ENCODE measurements at places on chromosomes 2 and 18. TPM values are rescaled to one million over a fixed set of nuclear protein-coding genes. Genes with fewer than 3 reads are reported as not detected.

Gene LHCGR
- 0.92 TPM for total RNA-seq

DNA sequence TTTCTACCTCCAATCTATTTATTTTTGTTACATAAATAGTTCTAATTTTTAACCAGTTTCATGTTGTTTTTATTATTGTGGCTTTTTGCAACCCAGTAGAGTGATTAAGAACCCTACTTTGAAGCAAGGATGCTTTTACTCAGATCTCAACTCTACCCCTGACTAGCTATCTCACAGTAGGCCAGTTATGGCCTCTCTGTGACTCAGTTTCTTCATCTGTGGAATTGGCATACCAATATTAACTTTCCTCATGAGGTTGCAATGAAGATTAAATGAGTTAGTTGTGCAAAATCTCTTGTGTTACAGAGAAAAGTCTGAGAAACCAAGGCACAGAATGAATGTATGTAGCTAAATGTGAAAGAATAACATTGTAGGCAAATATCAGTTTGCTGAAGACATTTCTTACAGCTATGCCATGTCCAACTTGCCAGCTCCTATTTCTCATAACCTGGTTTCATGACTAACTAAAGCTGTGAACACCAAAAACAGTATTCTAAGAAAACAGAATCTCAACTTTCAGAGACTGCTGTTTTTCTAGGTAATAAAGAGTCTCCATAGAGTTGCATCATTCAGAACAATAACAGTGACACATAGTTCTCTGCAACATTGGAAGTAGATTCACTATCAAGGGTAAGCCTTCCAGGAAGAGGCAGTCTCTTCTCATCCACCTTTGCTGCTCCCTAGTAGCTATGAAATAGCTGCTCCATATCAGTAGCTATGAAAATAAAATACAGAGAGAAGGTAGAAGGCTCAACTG, 33.2 kb upstream of the CYTIP start:
- no peak for DNase-seq

Gene VRK2
- 11.1 TPM for total RNA-seq

Gene TTN
- total RNA-seq, result 5.8 TPM

Gene ZNF385B
- 41.4 TPM for total RNA-seq

Data from stomach (tissue), 19 donors.